Activated CD4-positive, alpha-beta T cell treated with anti-CD3 and anti-CD28 coated beads for 1 hour (primary cell): ENCODE measurements at places on chromosomes 2 and 18.

DNA sequence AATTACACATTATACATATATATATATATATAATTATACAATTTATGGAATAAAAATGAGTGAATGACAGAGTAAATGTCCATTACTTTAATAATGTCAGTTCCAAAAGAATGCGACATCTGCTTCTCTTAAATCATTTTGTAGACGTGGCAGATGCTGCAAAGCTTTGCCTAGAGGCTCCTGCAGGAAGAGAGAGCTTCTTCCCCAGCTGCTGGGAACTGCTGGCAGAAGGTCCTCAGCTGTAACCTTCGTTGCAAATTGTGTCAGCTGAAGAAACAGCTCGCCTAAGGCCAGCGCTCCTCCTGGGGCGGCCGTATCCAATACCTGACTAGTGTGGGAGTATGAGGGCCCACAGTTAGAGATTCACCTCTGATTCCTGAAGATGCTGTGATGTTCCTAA, 9.6 kb upstream of the THNSL2 start:
- DNase-seq: no peak

DNA sequence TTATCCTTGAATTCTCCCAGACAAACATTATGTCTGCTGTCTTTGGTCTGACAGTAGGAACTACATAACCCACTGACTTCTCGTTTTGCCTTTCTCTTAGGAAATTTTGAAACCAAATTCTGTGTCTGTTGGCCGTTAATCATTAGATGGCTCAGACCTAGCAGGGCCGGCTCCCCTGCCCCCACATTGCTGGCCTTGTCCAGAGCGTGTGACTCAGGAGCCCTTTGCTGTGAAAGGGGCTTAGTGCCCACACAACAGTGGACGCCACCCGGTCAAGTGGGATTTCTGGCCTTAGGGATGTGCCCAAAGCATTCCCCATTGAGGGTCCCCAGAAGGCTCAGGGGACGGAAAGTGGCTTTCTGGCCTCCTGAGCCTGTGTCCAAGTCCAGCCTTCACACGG, 137.5 kb downstream of the CTIF start:
- no peak for DNase-seq

DNA sequence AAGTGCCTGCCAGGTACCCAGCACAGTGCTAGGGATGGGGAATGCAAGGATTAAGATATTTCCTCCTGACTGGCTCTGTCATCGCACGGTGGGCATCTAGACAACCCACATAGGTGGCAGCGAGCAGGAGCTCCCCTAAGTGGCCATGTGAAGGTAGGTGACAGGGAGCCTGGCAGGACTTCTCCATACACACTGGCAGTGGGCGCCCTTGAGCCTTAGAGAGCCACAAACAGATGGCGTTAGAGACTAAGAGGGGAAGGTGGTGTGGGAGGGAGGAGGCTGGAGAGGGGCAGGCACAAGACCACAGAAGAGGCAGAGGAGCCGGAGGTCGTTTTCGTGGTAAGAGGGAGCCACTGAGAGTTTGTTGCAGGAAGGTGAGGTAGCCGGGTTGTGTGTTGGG, 15.2 kb downstream of the PRELID3A start:
- no peak for DNase-seq

DNA sequence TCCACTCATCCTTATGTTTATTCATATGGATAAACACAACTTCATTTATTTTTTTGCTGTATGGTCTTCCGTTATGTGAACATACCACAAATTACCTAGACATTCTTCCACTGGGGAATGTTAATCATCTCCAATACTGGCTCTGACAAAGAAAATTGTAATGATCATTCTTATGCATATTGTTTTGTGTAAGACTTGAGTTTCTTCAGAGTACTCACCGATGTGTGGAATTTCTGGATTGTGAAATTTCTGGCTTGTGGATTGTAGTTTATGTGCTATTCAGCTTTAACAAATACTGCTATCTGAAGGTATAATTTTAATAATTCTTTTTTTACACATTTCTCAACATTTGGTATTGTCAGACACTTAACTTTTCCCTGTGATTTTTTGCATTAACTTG, 212.2 kb upstream of the THUMPD2 start:
- DNase-seq: no peak

DNA sequence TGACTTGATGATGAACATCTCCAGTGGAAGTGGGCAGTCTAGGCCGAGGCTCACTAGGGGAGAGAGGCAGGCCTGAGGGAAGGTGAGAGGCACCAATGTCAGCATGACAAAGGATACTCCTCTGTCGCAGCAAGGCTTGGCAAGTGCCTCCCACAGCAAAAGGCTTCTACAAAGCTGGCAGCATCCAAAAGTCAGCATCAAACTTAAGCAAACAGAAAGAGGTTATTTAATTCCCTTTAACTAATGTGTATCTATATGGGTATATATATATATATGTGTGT, 41.6 kb downstream of the NIFK start:
- no peak for DNase-seq

GRCh38 chr18:8006979-8007378, 439.9 kb downstream of the PTPRM start:
- DNase-seq: no peak

DNA sequence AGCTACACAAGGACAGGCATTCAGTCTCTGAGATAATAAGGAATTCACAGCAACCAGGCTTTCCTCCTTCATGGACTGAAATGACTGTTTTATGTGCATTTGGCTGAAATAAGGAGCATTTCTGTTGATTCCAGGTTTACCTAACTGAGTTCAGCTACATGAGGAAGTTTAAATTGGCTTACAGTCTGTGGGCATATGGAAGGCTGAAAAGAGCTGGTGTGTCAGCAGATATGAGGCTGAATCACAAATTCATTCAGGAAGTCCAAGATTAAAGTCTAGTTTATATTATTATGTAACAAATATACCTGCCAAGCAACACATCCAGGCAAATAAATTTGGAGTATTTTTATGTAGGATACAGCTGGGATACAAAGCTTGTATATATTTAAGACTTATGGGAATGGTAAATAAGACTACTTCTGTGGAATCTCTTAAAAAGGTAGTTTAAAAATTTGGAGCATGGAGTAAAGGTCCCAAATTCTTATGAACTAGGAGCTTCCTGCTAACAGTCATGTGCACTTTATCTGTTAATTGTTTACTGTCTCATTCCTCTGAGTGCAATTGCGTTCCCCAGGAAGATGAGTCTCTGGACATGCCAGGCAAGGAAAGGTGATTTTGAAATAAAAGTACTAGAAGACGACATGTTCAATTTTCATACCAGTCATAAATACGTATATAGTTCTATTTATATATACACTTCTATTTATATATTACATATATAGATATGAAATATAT, 53.0 kb downstream of the ZC3H8 start:
- DNase-seq: no peak

DNA sequence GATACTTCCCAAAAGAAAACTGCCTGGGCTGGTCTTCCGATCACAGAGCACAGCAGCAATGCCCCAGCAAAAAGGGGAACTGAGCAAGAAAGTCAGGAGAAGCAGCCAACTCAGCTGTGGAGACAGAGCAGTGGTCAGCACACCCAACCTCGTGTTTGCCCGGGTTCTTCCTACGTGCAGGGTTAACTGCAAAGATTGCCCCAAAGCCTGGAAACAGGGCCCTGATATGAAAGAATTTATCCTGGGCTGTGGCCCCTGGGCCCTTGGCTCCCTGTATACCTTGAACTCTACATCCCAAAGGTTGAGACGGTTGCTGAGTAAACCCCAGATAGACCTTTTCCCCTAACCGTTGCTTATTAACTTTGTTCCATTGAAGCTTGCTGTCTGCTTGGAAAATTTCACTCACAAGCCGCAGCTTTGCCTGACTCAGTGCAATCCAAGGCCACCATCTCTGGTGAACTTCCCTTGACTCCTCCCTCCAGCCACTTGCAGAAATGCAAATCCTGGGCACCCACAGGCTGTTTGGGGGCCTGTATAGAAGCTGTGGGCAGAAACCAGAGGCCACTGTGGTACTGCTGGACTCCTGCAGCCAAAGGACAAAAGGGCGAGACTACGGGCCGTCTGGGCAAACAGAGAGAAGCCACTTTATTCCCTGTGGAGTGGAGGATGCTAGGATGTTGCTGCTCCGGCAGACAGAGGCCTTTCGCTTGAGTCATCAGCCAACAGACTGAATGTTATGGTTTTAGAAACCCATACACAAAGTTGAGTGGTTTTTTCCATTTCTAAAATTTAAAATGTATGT, 18.2 kb downstream of the NRP2 start:
- DNase-seq: no peak

- DNase-seq: no peak
These were observed 91.5 kb downstream of the MYCN start for GRCh38 chr2:16031848-16032159.

DNA sequence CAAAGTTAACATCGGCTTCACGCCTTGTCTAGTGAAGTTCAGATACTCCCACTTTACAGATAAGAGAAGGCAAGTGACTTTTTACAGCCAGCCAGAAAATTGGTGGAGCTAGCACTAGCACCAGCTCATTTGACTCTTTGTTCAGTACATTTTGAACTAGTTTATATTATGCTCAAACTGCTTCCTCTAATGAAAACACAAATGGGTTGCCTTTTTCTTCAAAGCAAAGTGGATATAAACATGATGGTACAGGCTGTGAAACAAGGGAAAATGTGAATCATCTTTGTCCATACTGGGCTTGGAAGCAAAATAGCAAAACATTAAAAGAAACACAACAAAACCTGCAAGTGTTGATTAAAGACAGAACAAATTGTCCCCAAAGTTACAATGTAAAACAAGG, 99.6 kb upstream of the LHCGR start:
- no peak for DNase-seq

DNA sequence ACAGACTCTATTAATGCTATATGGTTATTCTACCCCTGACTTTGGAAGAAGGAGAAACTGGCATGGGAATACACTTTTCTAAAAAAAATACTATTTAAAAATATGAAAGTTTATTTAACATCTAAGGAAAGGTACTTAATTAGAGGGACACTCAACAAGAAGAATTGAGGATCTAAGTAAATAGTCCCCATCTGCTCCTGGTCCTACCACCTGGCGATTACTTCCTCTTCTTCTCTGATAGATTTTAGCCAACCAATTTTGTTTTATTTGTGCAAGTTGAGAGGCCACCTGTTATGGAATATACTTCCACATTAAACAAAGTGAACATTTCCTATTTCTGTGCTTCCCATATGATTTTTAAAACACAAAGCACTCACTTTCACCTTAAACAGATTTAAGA, 111.7 kb downstream of the BCL2 start:
- DNase-seq: no peak

GRCh38 chr18:55546851-55547704, 40.9 kb downstream of the TCF4 start:
- DNase-seq: no peak

DNA sequence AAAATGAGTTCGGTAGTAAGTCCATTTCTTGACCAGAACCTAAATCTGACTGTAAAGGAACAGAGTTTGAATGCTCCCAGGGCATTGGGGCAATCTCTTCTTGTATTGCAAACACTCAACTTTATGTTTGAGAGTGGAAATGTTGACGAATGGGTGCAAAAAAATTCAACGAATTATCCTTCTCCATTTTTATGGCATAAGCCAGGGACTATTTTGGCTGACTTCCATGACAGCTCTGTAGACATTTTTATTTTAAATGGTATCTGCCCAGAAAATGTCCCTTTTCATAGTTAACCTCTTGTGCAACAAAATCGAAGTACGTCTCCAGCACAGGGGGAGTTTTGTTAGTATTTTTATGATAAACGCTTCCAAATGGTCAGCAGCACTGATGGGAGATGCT, 3.7 kb downstream of the MLPH start:
- no peak for DNase-seq

GRCh38 chr2:109478906-109479493, 134.8 kb downstream of the SEPTIN10 start:
- DNase-seq: no peak

DNA sequence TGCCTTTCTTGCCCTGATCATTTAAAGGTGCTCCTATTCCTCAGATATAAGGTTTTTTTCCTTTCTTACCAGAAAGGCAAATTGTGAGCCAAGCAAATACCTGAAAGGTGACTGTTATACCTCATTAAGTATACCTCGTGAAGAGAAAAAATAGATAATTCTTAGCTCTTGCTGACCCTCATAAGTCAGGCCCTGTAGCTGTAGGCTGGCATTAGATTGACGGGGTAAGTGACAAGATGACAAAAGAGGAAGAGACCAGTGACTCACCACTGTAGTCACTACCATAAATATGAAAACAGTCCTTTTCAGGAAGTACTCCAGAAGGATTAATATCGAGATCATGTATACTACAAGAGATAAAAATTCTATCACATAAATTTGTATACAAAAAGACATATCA, 104.6 kb downstream of the PTPN4 start:
- DNase-seq: no peak

DNA sequence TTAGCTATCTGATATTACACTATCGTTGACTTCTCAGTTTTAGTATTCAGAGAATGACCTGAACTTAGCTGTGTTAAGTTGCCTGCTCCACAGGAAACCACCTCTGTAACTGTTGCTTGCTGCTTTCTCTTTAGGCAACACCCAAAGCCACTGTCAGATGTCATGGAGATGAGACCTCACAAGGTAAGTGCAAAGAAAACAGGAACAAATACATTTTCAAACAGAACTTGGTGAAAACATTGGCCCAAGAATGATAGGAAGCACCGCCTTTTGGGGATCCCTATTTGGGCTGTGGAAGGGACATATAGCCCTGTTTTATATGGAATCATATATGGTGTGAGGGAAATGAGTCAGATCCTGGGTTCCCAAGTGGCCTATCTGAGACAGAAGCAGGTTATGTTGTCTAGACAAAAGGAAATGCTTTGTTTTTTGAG, 143.4 kb downstream of the UBE2E3 start:
- peak; percentile 28 for DNase-seq

GRCh38 chr2:188322569-188323551, 31.2 kb downstream of the GULP1 start:
- DNase-seq: no peak

DNA sequence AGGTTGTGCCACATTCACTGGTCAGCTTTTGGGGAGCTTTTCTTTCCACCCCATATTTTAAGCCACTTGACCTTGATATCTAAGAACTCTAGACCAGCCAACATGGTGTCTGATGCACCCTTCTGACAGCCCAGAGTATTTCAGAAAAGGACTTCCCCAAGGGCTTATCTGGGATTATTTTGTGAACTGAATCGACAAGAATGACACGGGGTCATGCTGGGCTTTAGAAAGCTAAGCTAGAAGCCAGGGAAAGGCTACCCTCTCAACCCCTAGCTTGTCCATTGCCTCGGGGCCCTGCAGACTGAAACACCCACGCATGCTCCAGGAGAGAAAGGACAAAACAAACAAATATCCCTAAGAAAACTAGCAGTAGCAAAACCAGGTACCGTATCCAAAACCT, 16.0 kb downstream of the SLC4A5 start:
- no peak for DNase-seq

DNA sequence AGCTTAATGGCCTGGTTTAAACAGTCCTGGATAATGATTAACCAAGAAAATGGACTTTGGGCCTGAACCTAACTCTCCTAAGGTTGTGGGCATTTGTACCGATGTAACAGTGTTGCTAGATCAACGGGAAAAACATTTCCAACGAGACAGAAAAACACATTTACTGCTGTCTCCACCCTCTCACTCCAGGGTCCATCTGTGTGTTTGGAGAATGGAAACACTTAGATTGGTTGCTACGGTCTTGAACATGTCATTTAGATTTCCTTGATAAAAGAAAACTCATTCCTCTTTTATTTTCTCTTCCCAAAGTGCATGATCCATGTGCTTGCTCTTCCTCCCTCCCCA, 88.0 kb downstream of the SOCS6 start:
- DNase-seq: no peak

- DNase-seq: no peak
These were observed 1.2 kb downstream of the TMEM237 start for GRCh38 chr2:201642086-201642578.

- no peak for DNase-seq
These were observed 32.1 kb upstream of the SH3BP4 start for GRCh38 chr2:234919711-234920110.
